ENCODE measurements at places on chromosomes 1 and 21. TPM values are rescaled to one million over a fixed set of nuclear protein-coding genes. Genes with fewer than 3 reads are reported as not detected.
A peak's percentile ranks its signal among the peaks of the same experiment; 100 is the strongest.

GRCh38 chr1:180925471-180926051 lies 12.9 kb downstream of the KIAA1614 start:
- peak; percentile 86 for DNase-seq

DNA sequence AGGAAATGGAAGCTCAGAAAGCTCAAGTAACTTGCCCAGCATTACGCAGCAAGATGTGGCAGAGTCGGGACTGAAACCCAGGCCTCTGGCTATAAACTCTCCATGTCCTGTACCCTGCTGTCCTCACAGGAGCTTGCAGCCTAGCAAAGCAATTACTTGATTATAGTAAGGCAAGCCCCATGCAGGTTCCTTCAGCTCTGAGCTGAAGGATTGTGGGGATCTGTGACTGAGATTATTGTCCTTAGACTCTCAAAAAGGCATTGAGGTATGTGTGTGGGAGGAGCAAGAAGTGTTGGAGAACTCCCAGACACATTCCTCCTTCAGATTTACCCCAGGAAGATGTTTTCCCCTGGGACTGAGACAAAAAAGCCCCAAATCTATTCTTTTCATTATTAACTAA lies 124.0 kb upstream of the SPATA6 start:
- DNase-seq, result peak; percentile 8

DNA sequence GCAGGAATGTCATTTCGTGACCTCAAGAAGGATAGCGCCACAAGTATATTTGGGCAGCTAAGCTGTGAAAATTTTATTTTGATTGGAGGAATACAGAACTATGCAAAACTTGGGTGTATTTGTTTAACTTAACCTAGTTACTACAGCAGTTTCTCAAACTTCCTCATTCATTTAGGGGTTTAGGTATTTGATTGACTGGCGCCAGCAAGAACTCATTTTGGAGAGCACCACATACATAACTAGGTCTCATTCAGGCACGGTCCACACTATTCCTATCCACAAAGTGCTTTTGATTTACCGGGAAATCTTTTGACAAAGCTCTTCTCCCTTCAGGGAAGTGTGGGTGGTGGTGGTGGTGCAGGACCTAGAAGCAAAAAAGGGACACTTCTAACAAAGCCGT lies 155.1 kb upstream of the NRIP1 start:
- DNase-seq, result no peak

- DNase-seq, result no peak
Observed at GRCh38 chr1:42484382-42484781, 21.3 kb downstream of the CCDC30 start.

Gene OR6K3
- total RNA-seq, result not detected

Measured in thyroid gland (tissue), 4 donors.